ENCODE measurements at places on chromosomes 2 and 18. TPM values are rescaled to one million over a fixed set of nuclear protein-coding genes. Genes with fewer than 3 reads are reported as not detected.

DNA sequence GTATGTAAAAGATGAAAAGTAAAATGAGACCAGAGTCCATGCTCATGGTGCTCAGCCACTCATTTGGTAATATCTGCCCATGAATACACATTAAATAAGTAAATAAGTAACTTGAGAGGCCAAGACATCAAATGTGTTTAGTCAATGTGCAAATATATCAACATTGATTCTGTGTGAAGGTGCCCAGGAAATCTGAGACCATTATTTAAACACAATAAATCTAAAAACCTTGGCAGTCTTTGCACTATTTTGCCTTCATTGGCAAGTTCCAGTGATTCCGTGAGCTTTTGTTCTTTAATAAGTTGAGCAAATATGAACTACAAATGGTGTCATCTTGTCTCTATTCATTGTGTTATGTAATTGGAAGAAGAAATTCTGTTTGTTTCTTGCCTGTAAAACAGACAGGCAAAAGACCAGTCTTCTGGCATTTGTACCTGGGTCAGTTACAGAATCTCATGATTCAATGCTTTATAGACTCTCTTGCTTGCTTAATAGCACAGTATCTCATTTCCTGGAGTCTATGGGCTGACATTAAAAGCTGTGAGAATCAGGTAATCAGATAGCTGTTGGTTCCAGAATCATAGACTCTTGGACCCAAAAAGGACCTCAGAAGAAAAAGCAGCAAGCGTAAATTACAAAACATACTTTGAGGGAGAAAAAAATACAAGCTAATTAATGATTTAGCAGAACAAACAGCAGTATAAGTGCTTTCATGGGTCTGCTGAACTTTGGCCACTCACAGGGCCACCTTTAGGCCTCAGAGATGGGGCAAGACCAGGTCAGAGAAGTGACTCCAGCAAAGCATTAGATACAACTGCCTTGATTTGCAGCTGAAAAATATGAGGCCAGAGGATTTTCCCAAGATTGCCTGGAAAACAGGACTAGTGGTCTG lies 20.0 kb upstream of the SERPINB3 start:
- no peak for DNase-seq

DNA sequence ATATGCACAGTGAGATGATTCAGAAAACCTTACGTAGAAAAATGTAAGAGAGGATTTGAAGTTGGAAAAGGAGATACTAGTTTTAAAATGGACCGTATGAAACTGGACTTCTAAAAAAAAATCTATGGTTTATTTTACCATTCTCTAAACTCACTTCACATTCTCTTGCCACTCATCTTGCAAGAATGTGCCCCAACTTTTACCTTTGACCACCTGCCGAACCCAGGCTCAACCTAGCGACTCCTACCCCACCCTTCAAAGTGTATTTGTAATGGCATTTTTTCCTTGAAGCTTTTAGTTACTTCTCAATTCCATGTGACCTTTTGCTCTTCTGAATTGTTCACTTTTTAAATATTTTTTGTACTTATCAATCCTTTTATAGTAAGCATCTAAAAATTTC lies 160.8 kb downstream of the PHLPP1 start:
- DNase-seq = no peak

DNA sequence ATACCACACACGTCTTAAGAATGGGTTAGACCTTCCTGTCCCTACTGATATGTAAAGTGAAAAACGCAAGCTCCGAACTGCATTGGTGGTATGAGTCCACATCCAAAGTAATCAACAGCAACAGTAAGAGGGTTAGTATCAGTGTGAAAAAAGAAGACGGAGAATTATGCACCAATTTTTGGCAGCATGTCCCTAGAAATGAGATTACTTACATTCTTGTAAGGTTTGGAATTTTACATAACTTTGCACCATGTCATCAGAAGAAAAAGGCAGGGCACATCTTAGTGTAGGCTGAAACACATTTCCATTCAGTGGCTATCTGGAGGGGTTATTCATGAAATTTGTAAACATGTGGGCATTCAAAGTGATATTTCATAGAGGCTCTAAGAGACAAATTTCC lies 88.2 kb downstream of the LONRF2 start:
- DNase-seq = no peak

UBR3 gene
- polyA plus RNA-seq = 48.9 TPM

CHST10 gene
- polyA plus RNA-seq = 11.0 TPM

CHMP1B gene
- polyA plus RNA-seq = 21.7 TPM

SCG2 gene
- 0.08 TPM for polyA plus RNA-seq

CYP26B1 gene
- polyA plus RNA-seq = 15.8 TPM
